Right atrium auricular region (tissue), 2 donors: ENCODE measurements at places on chromosomes 2 and 18. TPM values are rescaled to one million over a fixed set of nuclear protein-coding genes. Genes with fewer than 3 reads are reported as not detected.

The NEU2 gene
- total RNA-seq = not detected

The HTRA2 gene
- 16.0 TPM for total RNA-seq

- no peak for DNase-seq
Measured at GRCh38 chr2:16774980-16775898, 109.6 kb upstream of the CYRIA start.

GRCh38 chr2:190425221-190425866 lies 17.2 kb downstream of the MFSD6 start:
- DNase-seq = no peak
